ENCODE measurements at places on chromosomes 1 and 21.

GRCh38 chr1:83882906-83883305 lies 116.0 kb downstream of the TTLL7 start:
- peak; percentile 20 for DNase-seq

DNA sequence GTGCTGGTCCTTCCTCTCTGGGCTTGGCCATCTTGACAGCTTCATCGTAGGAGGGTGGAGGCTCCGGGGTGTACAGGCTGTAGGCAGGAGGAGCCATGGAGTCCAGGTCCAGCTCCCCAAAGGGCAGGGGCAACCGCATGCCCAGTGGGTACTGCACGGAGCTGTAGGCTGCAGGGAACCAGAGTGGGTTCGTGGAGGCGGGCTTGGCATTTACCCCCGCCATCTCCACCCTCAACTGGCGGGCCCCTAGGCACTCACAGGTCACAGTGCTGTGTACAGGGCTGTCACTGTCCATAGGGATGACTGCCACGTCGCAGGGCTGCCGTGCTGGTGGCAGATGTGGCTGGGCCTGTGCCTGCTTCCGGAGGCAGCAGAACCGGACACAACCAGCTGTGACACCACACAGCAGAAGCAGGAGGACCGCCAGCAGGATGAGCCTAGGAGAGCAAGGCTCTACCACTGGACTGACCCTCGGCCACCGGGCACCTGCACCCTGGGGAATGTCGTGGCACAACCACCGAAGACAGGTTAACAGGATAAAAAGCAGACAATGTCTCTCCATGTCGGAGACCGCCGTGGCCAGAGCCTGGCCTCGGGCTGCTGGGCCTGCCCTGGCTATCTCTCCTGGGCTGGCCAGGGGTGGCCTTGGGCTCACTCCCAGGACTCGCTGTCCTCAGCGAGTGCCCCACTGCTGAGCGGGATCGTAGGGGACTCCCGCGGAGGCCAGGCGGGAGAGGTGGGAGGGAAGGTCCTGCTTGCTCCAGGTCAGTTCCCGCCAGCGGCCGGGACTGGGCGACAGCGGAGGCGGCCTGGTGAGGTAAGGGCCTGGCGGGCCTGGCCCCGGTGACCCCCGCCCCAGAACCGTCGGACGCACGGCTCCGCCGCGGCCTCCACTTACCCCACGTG lies 831 bp downstream of the TMEM52 start:
- no peak for DNase-seq

DNA sequence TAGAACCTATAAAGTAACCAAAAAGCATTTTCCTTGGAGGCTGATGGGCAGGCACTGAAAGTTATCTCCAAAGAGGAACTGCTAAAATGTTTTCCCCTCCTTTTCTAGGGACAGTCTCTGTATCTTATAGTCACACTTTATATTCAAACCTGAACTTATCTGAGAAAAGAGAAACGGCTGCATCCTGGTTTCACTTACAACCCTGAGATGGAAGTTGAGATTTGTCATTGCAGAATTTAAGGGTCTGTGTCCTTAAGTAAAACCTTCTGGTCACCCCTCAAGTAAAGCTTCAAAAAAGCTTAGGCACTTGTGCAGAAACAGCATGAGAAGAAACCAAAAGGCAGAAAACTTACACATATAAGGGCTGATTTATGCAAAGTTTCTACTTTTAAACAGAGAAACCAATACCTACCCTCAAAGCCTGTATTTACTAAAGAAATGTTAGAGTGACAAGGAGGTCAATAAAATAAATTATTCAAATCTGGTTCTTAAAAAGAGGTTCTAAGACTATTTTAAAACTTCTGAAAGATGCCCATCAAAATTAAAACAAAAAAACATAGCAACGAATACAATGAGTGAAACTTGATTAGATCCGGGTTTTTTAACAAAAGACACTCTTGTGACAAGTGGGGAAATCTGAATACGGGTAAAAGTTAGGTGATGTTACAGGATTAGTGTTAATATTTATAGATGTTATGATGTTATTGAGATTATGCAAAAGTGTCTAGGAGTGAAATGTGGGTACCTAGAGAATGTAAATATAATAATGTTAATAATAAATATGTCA lies 9.9 kb downstream of the CD58 start:
- no peak for DNase-seq

DNA sequence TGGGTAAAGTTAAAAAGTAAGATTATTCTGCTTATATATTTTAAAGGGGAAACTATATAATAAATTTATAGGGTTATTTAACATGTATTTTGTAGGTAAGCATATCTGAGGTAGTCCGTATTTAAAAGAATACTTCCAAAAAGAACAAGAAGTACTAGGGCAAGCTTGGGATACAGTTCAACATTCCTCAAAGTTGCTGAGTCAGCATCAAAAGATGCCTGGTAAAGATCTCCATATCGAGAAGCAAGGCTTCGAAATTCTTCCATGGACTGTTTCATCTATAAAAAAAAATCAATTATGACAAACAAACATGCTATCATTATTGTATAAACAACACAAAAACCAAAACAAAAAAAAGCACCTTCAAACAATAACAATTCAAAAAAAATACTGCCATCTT lies 67.7 kb downstream of the INTS7 start:
- no peak for DNase-seq

DNA sequence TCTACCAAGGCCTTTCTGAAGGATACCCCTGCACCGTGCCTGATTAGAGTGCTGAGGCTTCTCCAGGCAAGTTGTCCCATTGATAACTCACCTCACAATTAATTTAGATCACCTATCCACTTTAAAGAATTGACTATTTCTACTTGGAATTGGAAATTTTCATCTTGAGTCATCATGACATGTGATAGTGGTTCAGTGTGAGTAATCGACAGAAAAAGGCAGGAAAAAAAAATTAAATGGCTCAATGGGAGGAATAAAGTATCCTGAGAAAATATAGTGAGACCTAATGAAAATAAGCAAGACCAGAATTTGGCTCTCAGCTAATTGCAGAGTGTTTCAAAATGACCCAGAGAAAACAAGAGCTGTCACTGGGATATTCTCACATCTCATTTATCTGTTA lies 222.4 kb upstream of the C8B start:
- no peak for DNase-seq

GRCh38 chr1:156704930-156705320 lies 458 bp downstream of the CRABP2 start:
- DNase-seq, result peak; percentile 79

GRCh38 chr1:59678493-59679228 lies 136.1 kb upstream of the HOOK1 start:
- no peak for DNase-seq

GRCh38 chr1:245546875-245547274 lies 392.1 kb downstream of the KIF26B start:
- no peak for DNase-seq

GRCh38 chr1:15257309-15257708 lies 10.3 kb downstream of the FHAD1 start:
- DNase-seq, result no peak

GRCh38 chr1:245085508-245086095 lies 69.2 kb upstream of the KIF26B start:
- DNase-seq, result peak; percentile 68

DNA sequence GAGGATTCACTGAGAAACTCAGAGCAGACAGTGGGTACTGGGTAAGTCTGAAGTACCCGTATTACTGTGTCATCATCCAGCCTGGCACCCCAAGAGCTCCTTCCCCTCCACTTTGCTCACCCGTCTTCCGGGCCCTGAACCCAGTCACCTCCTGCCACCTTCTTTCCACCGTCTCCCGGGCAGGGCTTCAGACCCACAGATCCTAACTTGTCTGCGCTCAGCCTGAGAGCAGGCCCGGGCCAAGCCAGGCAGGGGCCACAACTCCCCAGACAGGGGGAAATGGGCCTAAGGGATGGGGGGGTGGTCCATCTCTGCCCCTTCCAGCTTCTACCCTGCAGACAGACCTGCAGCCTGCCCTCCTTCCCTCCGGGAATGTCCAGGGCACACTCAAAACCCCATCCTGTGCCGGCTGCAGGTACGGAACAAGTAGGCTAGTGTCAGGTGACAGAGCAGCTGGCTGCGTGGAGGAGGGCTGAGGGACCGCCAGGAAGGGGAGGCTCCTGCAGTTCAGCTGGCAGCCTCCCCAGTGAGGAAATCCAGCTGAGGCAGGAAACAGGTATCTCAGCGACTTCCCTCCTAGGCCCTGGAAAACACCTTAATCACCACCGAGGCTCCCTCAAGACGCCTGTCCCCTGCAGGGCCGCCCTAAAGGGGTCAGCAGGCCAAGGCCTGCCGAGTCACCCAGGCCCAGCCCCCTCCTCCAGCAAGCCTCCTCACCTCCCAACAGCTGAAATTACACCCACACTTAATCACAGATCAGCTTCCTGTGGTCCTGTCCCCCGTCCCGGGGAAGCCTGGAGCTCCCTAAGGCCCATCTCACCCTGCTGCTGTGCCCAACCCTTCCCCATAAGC lies 3.5 kb downstream of the HSPG2 start:
- peak; percentile 67 for DNase-seq

GRCh38 chr21:46667741-46668380 lies 32.4 kb downstream of the PRMT2 start:
- peak; percentile 36 for DNase-seq

DNA sequence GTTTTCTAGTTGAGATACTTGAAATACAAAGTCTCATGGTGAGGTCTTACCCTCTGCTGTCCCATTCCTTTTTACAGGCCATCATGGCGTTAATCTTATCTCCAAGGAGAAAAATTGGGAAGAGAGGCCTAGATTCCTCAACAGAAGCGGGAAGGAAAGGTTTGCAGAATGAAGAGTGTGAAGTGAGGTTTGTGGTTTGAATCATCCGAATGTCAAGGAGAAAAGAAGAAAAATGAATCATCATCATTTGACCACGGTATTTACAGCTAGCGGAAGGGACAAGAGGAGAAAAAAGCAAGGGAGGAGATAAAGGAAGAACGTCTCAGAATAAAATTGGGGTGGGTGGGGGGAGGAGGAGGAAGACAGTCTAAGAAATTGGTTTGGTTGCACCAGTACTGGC lies 935 bp upstream of the COG2 start:
- no peak for DNase-seq

DNA sequence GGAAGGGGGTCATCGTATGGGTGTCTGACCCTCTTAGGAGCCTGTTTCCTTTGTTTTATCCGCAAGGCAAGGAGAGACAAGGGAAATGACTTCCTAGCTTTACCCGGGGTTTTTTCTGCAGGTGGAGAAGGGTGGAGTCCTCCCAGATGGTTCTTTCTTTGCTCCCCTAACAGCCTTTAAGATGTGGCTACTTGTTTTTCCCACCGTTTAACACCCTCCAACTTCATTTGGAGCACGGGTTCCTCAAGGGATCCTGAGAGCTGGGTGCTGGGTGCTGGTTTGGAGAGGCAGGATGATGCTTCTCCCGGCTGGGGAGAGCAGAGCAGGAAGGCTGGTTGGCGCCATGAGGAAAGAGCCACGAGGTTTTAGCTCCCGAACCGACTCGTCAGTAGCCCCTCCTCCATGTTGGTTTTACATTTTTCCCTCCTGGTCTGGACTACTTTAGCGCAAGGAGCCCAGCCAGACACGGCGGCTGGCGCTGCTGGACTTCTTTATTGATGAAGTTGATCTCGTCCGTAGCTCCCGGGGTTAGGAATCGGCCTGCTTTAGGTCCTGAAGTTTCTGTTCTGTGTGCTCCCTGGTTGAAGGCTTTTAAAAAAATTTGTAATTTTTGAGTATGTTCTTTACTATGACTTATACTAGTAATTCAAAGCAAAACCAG lies 1.4 kb downstream of the UCK2 start:
- peak; percentile 76 for DNase-seq

- DNase-seq, result no peak
These were observed 3.6 kb upstream of the GPR61 start for GRCh38 chr1:109535971-109536491.

DNA sequence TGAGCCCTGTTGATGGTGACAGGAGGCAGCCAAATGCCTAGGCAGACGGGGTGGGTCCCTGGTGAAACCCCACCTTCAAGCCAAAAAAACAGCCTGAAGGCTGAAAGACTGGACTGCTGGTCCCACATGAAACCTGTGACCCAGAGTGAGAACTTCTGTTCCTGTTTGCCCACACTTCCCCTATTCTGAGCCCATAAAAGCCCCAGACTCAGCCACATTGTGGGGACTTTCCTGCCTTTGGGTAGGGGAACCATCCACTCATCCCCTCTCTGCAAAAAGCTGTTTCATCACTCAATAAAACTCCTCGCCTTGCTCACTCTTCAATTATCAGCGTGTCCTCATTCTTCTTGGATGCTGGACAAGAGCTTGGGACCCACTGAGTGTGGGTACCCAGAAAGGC lies 25.2 kb downstream of the HTR6 start:
- no peak for DNase-seq

- peak; percentile 30 for DNase-seq
These were observed 128.2 kb downstream of the ATG4C start for GRCh38 chr1:62912028-62912638.

DNA sequence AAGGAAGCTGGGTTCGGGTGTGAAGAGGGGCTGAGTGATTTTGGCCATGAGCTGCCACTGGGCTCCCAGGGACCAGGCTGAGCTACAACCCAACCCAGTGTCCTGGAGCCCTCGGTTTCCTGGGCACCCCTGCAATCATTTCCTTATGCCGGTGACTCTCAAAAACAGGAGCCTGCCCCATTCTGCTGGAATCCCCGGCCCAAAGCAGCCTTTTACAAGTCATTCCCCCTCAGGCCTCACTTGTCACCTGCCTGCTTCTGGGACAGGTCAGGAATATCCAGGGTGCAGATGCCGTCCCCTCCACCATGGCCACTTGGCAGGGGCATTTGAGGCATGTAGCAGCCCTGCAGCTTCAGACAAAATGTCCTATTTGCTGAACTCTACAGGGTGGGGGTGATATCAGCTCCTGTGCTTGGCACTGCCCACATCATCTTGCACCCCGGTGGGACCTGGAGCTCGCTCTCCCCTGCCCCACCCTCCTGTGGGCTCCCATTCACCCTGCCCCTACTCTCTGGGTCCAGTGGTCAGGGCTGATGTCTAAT lies 30.0 kb downstream of the CDK18 start:
- DNase-seq, result no peak

- peak; percentile 21 for DNase-seq
These were observed 152.8 kb downstream of the PPP1R12B start for GRCh38 chr1:202501281-202501680.

DNA sequence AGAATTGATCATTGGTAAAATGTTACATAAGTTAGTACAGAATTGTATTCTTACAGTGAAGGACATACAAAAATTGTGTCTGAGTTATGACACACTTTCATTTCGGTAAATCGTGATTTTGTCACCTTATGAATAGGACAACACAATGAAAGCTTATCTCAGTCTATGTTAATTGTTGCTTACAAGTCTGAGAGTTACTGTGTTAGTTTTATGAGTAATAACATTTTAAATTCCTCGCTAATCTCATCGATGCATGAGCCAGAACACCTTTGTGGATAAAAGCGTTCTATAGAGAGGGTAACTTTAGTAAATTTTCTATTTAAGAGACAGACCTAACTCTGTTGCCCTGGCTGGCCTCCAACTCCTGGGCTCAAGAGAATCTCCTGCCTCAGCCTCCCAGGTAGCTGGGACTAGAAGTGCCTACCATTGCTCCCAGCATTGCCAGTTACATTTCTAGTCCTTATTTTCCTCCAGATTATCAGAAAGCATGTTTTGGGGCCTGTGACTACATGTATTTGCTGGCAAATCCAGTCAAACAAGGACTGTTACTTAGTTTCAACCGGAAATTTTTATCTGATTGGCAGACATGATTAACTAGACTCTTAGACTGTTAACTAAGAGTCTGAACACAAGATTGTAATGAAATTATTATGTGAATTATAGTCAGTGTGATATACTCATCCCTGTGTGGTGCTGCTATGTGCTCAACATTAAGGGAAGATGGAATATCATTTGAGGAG lies 3.0 kb downstream of the PRRC2C start:
- DNase-seq, result no peak
